ENCODE measurements at places on chromosomes 6 and 20. TPM values are rescaled to one million over a fixed set of nuclear protein-coding genes. Genes with fewer than 3 reads are reported as not detected.

- DNase-seq = no peak
These were observed 52.2 kb upstream of the HSF2 start for GRCh38 chr6:122347280-122347679.

- DNase-seq = no peak
These were observed 198.6 kb downstream of the FOXA2 start for GRCh38 chr20:22385602-22386305.

Gene DEFB129
- not detected for total RNA-seq

Gene RIPOR2
- 0.29 TPM for total RNA-seq

DNA sequence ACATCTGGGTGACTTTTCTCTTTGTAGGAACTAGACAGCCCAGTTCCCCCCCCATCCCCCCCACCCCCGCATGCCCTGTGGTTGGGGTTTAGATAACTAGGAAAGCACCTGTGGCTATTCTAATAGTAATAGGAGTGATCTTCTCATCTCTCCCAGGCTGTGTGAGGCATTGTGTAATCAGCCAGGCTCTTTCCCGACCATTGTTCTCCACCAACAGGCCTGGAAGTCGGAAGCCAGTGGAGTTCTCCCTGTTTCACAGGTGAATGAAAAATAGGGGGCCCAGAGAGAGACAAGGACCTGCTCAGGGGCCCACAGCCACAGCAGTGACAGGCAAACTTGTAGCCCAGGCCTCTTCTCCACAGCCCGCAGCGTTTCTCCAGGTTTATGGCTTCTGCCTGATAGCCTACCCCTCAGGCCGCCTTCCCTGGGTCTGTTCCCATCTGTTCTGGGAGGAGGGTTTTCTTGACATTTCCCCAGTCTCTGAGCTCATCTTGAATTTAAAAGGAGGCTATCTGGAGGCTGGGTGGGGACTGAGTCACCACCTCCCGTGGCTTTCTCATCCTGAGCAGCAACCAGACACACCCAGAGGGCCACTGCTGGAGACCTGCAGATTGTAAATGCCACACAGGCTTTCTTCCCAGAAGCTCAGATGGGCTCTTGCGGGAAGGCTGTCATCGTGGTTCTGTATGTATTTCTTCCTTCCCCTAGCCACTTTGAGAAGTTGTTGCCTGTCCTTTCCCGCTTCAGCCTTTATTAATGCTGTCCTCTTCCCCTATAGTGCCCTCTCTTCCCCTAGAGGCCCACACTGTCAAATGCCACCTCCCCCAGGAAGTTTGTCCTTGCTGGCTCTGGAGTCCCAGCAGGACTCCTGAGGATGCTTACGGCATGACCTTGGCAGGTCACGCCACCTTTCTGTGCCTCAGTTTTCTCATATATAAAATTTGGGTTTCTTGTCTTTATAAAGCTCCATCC is 75.9 kb upstream of the MYL9 start:
- peak; percentile 83 for DNase-seq

GRCh38 chr6:74181471-74181870 is 485.5 kb downstream of the CD109 start:
- no peak for DNase-seq
